ENCODE measurements at places on chromosomes 7 and 10.

GRCh38 chr7:5232874-5233273 is 42.8 kb downstream of the WIPI2 start:
- no peak for DNase-seq

- peak; percentile 27 for DNase-seq
These were observed 4.1 kb upstream of the C10orf120 start for GRCh38 chr10:122703483-122704448.

DNA sequence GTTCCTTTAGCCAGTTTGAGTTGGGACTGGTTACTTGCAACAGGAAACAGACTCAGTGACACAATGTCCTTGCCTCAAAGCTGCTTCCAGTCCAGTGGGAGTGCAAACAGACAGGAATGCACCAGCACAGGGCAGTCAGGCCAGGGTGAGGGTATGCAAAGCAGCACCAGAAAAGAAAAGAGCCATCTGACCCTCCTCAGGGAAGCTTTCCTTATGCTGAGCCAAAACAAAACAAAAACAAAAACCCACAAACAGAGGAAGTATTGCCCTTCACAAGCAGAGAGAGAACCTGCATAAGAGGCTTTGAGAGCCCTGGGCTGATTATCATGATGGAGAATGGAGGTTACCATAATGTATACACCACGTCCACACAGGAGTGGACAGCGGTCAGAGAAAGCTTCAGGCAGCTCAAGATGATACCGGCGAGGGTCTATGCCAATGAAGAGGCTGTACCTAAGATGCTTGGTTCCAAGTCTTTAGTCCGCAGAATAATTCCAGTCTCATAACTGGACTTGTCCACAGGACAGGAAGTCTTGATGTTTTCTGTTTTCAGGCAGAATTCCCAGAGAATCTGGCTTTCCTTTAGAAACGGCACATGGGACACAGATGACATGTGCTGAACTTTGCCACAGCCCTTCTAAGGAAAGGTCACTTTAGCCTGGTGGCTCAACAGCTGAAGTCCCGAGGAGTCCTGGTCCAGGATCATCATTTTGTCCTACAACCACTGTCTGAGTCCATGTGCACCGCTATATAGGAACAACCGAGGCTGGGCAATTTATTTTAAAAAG is 263.3 kb downstream of the TNS3 start:
- DNase-seq, result no peak

- DNase-seq, result no peak
These were observed 38.3 kb upstream of the SRGN start for GRCh38 chr10:69049566-69049961.

DNA sequence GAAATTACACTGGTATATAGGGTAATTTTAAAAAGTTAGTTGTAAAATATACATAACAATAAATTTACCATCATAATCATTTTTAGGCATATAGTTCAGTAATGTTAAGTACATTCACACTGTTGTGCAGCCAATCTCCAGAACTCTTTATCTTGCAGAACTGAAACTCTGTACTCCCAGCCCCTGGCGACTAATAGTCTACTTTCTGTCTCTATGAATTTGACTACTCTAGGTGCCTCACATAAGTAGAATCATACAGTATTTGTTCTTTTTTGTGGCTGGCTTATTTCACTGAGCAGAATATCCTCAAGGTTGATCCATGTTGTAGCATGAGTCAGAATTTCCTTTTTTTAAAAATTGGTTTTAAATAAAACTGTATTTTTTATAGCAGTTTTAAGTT is 41.4 kb downstream of the NRF1 start:
- no peak for DNase-seq

GRCh38 chr10:53162856-53163255 is 390.3 kb upstream of the MBL2 start:
- no peak for DNase-seq

DNA sequence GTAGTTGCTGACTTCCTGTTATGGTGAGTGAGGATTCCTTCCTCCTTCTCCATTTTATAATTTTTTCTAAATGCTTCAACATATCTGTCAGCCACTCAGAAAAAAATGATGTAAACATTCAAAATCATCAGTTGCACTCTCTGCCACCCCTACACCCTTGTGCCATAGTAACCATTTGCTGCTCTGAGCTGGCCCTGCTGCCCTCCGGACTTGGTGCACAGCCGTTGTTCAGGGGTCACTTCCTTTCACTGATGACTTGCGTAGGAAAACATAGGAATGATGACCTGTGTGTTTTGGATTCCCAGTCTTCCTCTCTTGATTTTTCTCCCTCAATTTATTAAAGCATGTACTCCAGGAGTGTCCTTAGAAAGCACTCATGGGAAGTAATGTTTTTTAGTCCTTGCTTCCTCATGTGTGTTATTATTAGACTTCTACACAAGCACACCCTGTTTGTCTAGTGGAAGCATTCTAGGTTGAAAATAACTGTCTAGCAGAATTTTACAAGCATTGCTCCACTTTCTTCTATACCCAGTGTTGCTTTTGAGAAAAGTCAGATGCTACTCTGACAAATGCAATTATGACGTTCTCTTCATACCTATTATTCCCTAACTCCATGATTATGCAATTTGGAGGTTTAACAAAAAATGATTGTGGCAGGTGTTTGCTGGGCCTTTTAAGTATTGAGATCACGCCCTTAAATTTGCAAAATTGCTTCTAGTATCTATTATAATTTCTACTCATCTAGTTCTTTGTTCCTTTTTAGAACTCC is 62.6 kb upstream of the MTPN start:
- DNase-seq, result no peak

DNA sequence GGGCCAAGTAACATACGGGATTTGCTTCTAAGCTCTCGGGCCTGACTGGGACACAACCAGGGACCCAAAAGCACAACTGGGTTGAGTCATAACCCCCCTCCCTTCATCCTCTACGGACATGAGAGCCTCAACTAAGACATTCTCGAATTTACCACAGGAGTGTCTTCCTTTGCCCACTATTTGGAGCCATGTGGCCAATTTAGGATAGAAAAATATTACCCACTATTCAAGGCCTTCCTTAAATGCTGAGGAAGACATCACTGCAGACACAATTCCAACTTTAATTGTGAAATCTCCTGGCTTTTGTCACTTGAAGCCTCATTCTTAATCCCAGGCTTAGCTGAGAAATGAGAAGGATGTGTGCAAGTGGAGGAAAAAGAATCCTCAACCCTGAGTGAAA is 11.8 kb downstream of the CTBP2 start:
- DNase-seq, result no peak

DNA sequence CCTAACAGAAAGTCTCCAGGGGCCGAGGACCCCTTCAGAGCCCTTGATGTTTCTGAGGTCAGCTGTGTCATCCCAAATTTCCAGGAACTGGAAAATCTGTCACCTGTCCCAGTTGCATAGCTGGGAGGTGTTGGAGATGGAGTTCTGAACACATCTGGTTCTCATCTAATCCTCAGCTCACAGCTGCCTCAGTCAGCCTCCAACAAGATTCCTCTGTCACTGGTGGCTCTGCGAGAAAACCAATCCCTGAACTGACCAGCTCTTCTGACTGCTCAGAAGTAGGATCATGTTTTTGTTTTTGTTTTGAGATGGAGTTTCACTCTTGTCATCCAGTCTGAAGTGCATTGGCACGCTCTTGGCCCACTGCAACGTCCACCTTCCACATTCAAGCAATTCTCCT is 37.6 kb upstream of the MYL10 start:
- DNase-seq, result no peak

DNA sequence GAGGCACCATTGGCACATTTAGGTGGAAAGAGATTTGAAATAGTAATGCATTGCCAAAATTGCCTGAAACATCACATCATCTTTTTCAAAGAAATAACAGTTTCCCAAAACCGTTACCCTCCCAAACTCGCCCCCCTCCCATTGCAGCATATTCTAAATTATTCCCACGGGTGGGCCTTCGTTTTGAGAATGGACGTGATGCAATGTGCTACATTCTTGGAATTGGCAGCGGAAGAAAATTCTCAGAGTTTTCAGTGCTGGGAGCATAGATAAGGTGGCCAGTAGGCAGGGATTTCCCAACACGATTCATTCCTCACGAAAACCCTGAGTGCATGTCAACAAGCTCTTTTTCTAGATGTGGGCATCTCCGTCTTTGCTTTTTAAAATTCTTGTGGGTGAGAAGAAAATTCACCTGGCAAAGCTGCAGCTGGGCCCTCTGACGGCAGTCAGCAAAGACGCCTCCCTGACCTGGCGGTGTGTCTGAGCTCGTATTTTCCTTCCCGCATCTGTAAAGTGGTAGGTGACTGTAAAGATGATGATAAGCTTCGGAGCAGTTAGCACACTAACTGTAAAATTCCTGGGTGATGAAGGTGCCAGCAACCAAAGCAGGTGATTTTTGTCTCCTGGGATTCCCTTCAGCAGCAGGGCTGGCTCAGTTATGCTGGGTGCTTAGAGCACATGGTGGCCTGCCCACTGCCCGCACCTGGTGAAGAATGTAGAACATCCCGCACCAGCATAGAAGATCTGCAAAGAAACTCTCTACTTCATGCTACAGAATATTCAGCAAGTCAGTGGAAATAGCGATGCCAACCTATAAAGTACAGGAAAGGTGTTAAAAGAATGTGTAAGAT is 141.9 kb upstream of the KLF6 start:
- no peak for DNase-seq

- DNase-seq, result no peak
These were observed 105.1 kb upstream of the TCF7L2 start for GRCh38 chr10:112844681-112845544.

GRCh38 chr10:27717861-27718260 is 27.8 kb downstream of the MKX start:
- no peak for DNase-seq

DNA sequence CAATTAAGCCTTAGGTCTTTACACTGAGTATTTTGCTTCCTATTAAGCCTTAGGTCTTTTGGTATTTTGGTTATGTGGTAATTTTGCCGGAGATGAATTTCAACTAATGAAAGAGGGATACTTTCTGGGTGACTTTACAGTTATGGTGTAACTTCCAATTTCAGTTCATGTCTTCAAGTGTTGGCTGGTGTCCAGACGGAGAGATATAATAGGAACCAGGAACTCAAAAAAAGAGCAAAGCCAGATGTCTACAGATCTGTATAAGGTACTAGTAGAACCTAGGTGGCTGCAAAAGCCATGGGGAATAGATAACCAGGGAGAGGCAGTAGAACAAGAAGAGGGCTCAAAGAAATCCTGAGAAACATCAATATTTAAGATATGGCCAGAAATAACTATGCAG is 12.3 kb downstream of the ERCC6 start:
- no peak for DNase-seq

DNA sequence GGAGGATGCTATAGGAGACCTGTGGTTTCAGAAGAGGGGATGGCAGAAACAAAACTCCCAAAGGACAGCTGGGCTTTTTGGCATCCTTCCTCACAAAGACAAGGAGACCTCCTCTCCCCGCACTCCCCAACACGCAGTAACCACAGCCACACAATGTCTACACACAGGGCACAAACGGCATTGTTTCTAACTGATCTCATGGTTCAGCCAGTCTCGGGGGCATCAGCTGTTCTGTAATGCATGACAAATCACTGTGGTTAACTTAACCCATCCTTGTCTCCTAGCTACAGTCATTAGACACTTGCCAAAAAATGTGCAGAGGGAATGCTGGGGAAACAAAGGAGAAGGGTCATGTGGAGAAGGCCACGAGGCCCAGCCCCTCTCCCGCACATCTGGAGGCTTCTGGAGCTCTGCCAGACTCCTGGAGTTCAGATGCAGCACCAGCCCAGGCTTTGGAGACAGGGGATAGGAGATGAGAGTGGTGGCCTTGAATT is 7.6 kb upstream of the ADAMTS14 start:
- no peak for DNase-seq

DNA sequence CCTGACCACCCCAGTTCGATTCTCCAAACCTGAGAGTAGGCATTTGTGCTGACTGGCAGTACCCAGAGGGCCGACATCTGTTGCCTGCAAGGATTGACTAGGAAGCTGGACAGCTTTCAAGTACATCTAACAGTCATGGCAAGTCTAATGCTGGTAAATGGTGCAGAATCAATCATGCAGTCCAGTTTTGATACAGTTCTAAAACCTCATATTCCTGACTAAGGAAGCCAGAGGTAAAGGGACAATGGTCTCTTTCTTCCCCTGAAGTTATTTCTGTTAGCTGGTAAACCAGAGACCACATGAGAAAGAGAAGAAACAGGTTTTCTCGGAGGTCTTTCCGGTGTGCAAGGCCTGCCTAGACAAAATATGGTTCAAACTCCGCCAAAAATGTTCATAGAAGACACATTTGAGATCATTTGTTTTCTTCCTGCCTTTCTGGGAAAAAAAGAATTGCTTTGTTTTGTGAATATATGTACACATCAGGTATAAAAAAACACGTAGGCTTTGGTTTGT is 97.1 kb downstream of the WDR37 start:
- no peak for DNase-seq

DNA sequence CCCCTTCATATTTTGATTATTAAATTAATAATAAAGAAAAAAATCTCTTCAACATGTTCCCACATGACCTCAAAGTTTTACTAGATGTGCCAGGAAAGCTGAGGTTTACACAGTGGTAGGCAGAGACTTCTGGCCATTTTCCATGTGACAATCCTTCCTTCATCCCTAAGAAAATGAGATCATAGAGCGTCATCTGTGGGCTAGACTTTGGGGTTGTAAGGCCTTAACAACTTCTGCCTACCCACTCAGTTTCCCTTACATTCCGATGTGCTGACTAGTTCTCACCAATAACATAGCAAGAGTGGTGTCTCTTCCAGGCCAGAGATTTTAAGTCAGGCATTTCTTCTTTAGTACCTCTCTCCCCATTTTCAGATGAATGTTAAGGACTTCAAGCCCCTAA is 171.1 kb upstream of the PHF14 start:
- DNase-seq, result no peak

DNA sequence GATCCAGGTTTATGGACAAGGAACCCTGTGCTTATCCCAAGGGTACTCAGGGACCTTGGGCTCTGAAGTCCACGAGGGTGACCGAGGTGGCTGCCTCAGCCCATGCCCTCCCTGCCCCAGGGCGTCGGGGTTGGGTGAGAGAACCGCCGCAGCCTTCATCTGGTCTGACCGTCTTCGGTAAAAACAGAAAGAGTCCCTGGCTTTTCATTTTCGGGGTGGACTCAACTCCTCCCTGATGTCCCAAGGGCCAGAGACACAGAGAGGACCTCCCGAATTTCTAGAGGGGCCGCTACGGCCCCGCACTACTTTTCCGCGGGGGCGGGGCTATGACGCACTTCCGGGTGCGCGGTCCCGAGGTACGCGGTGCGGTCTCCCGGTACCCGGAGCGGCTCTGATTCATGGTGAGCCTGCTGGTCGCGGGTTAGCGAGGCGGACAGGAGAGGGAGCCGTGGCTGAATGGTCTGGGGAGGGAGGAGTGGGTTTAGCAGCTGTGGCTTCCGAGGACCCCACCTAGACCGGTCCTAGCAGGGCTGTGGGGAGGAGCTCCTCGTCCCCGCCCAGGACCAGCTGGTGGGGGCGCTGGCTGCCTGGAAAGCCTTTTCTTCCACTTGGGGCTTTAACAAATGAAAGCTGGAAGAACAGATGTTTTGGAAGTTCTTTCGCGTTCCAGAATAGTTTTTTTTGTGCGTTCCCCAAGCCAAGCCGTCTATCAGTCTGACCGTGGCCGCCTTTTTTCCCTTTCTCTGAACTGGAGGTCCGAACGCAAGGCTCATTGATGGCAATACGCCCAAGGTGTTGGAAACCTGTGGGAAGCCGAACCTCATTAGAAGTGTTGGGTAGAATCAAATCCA is at the start of gene ZSCAN21:
ZSCAN21 (plus strand) TSS at position 334 of the 851 bp plus-strand sequence. CDS start 7,233 bp downstream, outside the sequence.
- peak; percentile 76 for DNase-seq

GRCh38 chr10:50653142-50653541 is 29.4 kb upstream of the SGMS1 start:
- DNase-seq, result peak; percentile 29

- DNase-seq, result no peak
These were observed 167.5 kb upstream of the MEOX2 start for GRCh38 chr7:15853832-15854470.

- no peak for DNase-seq
These were observed 24.5 kb downstream of the LRRC4 start for GRCh38 chr7:128006550-128007302.
